ENCODE measurements at places on chromosomes 2 and 18. TPM values are rescaled to one million over a fixed set of nuclear protein-coding genes. Genes with fewer than 3 reads are reported as not detected.

The UBE2F gene
- 38.4 TPM for total RNA-seq

The LINC00305 gene
- not detected for total RNA-seq

The MGAT4A gene
- total RNA-seq = 81.1 TPM

The NAT8 gene
- not detected for total RNA-seq

The NDUFV2 gene
- total RNA-seq = 241 TPM

DNA sequence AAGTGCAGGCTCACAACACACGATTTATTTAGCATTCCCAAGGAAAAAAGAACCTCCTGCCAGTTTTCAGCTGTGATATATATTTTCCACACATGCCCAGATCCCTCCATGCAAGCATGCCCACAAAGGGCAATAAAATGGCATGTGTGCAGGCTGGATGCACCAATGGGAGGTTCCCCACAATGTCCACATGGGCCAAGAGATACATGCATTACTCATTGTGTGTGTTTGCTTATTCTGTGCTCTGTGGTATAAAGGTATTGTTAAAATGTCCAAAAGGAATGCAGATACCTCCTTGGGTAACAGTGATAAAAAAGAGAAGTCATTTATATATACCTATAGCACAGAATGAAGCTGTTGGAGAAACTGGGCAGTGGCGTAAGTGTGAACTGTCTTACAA, 207.4 kb downstream of the FHOD3 start:
- no peak overlapping the region for H3K4me3 ChIP-seq
- no peak for DNase-seq
- H3K4me1 ChIP-seq = no peaks in the 10 kb centered on the region

DNA sequence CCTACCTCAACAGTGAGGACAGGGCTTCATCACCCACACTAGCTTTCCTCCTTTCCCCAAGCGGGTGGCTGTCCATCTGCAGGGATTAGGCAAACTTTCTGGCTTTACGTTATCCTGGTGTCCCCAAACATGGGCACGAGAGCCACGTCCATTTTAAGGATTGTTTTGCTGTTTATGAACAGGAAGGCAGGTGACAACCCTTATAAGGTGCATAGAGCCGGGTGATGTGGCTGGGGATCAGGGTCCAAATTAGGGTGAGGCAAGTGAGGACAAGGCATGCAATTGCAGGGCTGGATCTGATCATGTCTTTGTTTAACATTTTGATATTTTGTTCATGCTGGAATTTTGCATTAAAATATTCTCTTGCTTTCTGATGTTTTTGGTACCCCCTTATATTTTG, 27.6 kb upstream of the ITGA6 start:
- H3K4me1 ChIP-seq = peaks cover 5% of the 10 kb centered on the region
- no peak overlapping the region for H3K4me3 ChIP-seq
- H3K27me3 ChIP-seq = no peaks in the 10 kb centered on the region
- H3K27ac ChIP-seq = no peak overlapping the region
- DNase-seq = no peak

- no peaks in the 10 kb centered on the region for H3K27me3 ChIP-seq
- no peak overlapping the region for H3K4me3 ChIP-seq
- peaks cover 10% of the 10 kb centered on the region for H3K4me1 ChIP-seq
- peak; percentile 73 for DNase-seq
- no peaks in the 10 kb centered on the region for H3K36me3 ChIP-seq
These were observed 42.4 kb downstream of the TCF7L1 start for GRCh38 chr2:85175369-85176299.
